SJSA1 (cell line): ENCODE measurements at places on chromosomes 2 and 18. TPM values are rescaled to one million over a fixed set of nuclear protein-coding genes. Genes with fewer than 3 reads are reported as not detected.

PCARE gene
- not detected in 2 replicates for total RNA-seq

POTEI gene
- total RNA-seq, result not detected in 2 replicates

DSG4 gene
- total RNA-seq, result not detected in 2 replicates

RNF152 gene
- total RNA-seq, result 15.0 and 18.0 TPM in 2 replicates

MERTK gene
- total RNA-seq, result not detected in 2 replicates

GRCh38 chr2:59458800-59459199 lies 1094.7 kb downstream of the BCL11A start:
- DNase-seq, result no peak

DNA sequence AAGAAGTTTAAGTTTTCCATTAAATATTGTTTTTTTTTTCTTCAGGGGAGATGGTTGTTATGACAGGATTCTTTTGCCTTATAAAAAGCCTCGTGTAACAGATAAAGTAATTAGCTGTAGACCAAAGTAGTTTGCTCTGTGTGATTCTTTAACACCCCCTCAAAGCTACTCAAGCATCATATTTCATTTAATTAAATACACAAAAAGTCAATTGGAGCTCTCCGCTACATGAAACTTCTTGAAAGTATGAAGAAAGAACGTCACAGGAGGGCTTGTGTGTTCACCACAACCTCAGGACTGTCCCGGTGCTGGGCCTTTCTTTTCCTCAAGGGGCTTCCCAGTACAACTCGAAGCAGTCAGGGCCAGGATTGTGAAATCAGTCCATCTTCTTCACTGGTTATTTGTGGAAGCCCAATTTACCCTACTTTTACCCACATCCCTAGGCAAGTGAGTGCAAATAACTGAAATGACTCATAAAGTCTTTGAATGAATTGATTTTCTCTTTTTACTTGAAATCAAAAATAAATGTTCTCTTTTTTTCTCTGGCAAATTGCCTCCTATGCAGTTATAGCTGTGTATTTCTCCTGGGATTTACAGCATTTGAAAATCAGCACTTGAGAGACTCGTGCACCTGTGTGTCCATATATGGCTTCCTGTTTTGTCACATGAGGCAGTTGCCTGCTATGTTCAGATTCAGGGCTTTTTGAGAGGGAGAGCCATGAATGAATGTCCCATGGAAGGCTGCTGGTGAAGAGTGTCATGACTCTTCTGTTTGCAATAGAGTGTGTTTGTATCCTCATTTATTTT lies 48.6 kb downstream of the LINC00305 start:
- DNase-seq, result no peak

GRCh38 chr2:199739413-199740110 lies 111.4 kb downstream of the FTCDNL1 start:
- peak; percentile 58 for DNase-seq

DNA sequence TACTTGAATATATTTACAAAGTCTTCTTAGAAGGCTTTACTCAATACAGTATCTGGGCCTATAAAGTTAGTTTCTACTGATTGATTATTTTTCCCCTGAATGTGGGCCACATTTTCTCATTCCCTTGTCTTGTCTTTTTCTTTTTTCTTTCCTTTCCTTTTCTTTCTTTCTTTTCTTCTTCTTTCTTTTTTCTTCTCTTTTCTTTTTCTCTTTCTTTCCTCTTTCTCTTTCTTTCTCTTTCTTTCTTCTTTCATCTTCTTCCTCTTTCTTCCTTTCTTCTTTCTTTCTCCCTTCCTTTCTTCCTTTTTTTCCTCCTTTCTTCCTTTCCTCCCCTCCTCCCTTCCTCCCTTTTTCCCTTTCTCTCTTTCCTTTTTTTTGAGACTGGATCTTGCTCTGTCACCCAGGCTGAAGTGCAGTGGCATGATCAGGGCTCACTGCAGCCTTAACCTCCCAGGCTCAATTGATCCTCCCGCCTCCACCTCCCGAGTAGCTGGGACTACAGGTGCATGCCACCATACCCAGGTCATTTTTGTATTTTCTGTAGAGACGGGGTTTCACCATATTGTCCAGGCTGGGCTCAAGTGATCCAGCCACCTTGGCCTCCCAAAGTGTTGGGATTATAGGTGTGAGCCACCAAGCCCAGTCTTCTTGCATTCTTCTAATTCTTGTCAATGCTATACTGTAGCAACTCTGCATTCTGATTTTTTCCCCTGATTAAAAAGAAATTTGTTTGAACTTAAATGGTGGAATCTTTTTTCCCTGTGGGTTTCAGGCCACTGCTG lies 133.1 kb upstream of the FBXO11 start:
- DNase-seq, result no peak

DNA sequence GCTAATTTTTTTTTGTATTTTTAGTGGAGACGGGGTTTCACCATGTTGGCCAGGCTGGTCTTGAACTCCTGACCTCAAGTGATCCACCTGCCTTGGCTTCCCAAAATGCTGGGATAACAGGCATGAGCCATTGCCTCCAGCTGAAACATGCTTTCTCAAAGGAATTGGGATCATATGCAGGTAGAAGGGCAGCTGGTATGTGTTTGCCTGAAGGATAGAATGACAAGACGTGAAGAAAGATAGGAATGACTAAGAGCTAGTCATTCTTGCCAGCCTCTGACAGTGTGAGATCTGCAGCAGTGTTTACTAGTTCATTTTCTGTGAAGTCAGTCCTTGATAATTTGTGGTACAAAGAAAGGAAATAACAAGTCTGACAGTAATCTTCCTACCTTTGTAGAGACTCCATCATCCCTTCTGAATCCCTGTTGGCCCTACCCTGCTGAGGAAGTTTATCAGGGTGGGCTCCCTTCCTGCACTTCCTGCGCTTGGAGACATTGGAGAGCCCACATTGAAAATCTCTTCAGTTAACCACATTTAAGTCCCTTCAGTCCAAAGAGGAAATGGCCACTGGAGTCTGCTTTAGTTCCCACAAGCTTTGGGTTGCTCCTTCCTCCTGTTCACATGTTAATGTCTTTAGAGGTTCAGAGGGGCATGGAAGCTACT lies 14.7 kb downstream of the CFLAR start:
- peak; percentile 63 for DNase-seq
